ENCODE measurements at places on chromosomes 3 and 15.

DNA sequence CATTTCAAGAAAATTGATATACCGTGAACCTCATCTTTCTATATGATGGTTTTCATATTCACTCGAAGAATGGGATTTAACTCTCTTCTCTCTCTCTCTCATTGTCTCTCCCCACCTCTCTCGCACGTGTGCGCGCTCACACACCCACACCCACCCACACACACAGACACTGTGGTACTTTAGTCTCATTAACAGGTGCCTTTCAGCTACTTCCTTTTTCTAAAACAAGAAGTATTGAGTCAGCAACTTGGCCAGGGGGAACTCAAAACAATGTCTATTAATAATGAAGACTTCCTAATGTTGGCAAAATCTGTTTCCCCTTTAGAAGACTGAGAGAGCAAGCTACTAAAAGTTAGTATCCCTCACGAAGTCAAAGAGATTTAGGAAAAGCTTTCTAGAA lies 150.7 kb downstream of the TMCO5A start:
- no peak for DNase-seq

- no peak for DNase-seq
These were observed 34.9 kb downstream of the PRKCI start for GRCh38 chr3:170257145-170257544.

DNA sequence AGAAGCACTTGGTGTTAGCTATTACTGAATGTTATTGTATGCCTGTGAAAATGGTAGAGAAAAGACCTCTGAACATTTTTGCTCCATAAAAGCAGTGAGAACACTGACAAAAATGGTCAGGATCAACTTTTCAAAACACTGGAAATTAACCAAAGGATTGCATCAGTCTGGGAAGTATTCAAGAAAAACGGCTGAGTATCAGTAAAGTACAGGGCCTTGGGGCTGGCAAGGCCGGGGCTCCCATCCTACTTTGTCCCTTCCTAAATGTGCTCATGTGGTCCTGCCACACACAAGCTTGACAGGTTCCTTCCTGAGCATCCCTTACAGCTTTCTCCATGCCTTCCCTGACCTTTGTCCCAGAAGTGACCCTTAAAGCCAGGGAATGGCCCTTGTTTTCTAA lies 84.0 kb downstream of the CFAP20DC start:
- no peak for DNase-seq

DNA sequence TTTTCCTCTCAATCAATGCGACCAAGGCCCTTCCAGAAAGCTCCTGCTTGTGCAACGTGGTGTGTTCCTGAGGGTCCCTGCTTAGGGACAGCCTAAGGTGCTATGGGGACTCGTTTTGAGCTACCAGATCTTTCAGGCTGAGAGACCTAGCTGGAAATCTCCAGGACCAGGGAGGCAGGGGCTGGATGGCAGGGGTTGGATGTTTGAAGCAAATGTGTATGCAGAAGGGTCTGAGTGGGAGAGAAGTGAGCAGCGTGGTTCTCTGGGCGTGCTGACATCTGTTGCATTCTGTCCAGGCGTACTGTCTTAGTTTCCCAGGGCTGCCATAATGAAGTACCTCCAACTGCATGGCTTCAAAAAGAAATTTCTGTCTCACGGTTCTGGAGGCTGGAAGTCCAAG lies 31.7 kb upstream of the SLCO2A1 start:
- no peak for DNase-seq

DNA sequence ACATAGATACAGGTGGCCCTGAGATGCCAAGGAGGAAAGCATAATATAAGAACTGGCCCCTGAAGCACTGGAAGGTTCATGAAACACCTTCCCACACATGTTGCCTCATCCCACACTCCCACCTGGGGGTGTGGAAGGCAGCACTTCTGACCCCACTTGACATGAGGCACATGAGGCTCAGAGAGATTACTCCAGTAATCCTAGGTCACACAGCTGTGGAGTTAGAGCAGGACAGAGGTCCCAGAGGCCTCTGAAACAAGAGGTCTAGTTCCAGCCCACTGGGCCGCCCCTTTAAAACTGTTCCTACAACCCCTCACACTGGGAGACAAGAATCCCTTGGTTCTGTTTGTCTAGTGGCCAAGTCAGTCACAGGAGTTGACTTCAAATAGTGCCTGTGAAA lies 7.2 kb downstream of the SSUH2 start:
- no peak for DNase-seq

- DNase-seq: no peak
These were observed 53.1 kb downstream of the PHC3 start for GRCh38 chr3:170128259-170128976.

DNA sequence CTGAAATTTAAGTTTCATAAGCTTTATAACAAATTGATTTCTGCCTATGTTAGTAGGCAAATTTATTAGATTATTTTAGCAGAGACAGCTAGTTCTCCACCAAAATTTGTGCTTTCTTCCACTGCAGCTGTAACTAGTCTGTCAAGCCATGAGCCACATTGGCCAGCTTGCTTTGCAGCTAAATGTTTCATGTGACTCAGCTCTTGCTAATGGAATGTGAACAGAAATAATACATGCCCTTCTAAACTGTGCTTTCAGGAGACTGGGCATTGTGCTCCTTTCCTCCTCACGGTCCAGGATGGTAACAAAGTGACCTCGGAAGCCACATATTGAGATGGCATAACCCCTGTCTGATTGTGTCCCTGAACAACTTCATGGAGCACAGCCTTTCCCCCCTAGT lies 51.3 kb upstream of the KPNA4 start:
- DNase-seq: no peak

- no peak for DNase-seq
These were observed 76.7 kb downstream of the SST start for GRCh38 chr3:187593451-187593850.

DNA sequence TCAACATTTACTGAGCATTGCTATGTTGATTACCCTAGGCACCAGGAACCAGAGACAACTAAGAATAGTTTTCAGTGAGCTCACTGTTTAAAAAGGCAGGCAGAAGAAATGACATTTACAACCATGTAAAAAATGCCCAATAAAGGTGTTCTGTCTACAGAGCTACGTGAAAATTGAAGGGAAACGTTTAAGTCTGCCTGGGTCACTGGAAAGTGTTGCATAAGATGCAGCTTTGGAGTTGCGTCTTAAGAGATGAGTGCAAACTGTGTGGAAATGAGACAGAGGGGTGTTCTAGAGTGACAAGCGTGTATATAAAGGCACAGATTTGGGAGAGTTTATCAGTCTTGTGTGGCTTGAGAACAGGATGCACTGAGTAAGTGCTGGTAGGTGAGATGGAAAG lies 278.7 kb upstream of the GOLGA6L4 start:
- no peak for DNase-seq

GRCh38 chr3:49248840-49249227 lies 28.2 kb downstream of the C3orf62 start:
- DNase-seq: peak; percentile 22

DNA sequence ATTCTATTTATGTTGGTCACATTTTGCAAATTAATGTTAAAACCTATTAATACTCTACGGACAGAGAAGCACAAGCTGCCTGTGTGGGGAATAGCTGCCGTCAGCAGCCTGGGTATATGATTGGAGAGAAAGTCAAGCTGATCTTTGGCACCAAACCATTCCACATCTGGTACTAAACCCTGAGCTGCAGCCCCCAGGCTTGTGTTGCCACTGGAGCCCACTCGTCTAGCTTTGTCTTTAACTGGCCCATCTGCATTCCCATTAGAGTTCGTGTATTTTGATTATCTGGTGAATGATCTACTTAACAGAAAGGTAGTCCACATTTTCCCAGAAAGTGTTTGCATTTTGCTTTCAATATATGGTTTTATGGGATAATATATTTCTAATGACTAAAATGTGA lies 5.4 kb downstream of the NDUFB4 start:
- no peak for DNase-seq

- DNase-seq: no peak
These were observed 145.9 kb downstream of the RORA start for GRCh38 chr15:61083081-61083787.

- no peak for DNase-seq
These were observed 5.9 kb downstream of the SCN5A start for GRCh38 chr3:38643592-38643991.

- no peak for DNase-seq
These were observed 111.3 kb downstream of the AKAP13 start for GRCh38 chr15:85491691-85492090.

- no peak for DNase-seq
These were observed 11.7 kb upstream of the MBNL1 start for GRCh38 chr3:152256851-152257562.

DNA sequence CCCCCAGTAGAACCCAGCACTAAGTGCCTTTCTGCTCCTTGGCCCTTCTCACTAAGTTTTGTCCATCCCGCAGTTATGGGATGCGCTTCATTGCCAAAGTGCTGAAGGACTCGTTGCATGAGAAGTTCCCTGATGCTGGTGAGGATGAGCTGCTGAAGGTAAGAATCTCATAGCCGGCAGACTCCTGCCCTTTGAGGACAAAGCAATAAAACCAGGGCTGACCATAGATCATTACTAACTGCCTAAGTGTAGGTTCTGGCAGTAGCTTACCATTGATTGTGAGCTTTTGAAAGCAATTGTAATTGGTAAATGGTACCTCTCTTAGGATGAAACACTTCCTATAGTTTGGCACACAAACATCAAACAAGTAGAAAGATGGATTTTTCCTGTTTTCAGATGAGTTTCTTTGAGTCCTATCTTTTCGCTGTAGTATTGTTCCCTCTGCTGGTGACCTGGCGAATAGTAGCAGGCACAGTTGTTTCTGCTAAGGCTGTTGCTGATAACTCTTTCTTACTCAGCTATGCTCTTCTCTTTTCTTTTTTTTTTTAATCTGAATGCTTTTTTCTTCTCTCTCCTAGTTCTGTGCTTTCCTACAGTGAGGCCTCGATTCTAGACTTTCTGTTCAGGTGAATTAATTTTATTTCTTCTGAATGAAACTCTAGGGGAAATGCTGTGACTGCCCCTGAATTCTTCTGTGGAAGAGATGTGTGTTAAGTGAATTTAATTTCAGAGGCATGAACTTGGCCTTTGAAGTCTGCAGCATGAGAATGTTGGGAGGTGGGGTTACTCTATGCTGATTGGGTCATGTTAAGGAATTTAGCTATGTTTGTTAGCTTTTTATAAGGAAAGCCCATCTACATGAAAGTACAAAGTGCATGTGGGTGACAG lies 47.4 kb upstream of the CRTC3 start:
- no peak for DNase-seq

DNA sequence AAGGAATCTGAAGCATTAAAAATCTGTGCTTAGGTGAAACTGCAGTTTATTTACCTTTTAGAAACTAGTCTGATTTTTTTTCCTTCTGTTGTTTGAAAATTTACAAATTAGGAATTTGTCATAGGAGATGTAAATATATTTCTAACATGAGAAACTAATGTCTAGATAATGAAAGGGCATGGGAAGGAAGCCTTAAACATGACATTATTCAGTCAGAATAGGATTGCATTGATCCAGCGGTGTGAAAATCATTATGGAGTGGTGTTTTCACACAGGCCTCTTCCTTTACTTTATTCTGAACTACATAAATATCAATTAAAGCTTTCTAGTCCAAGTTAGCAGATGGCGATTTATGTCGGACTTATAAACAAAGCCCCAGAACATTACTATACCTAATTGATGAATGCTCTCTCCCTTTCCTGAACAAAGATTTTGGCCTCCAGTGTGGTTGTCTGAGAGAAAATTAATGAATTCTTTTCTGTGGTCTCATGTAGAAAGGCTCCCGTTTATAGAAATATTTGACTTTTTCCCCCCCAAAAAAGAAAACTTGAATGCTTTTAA lies 37.9 kb downstream of the FNDC3B start:
- DNase-seq: no peak

DNA sequence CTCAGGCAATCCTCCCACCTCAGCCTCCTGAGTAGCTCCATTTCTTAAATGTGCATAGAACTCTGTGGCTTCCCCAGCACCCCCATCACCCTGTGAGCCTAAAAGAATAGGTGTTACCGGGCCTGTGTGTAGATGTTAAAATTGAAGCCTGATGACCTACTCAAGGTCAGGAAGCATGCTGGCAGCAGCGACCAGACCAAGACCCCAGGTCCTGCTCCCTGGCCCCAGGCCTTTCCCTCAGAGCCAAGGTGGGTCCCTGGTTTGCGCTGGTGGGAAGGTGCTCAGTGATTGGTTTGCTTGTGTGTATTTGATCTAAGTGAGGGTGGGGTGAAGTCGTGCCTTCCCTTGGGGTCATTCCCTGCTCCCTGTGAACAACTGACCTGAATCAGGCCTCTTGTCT lies 18.4 kb upstream of the CRABP1 start:
- no peak for DNase-seq

DNA sequence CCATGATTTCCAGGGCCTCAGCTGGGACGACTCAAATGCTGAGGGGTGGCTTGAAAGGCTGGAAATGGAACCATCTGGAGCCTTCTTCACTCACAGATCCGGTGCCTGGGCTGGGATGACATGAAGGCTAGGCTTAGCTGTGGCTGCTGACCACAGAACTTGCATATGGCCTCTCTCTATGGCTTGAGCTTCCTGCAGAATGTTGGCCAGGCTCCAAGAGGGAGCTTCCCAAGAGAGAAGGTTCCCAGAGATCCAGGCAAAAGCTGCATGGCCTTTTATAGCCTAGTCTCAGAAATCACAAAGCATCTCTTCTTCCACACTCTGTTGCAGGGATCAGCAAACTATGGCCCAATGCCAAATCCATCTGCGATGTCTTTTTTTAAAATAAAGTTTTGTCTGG lies 44.8 kb downstream of the GATM start:
- DNase-seq: no peak

- DNase-seq: no peak
These were observed 133.6 kb downstream of the MEIS2 start for GRCh38 chr15:36966708-36967107.

All from epithelial cell of prostate (primary cell).